ENCODE measurements at places on chromosomes 13 and 19. TPM values are rescaled to one million over a fixed set of nuclear protein-coding genes. Genes with fewer than 3 reads are reported as not detected.

Gene GNG14
- 0.85 TPM for total RNA-seq

DNA sequence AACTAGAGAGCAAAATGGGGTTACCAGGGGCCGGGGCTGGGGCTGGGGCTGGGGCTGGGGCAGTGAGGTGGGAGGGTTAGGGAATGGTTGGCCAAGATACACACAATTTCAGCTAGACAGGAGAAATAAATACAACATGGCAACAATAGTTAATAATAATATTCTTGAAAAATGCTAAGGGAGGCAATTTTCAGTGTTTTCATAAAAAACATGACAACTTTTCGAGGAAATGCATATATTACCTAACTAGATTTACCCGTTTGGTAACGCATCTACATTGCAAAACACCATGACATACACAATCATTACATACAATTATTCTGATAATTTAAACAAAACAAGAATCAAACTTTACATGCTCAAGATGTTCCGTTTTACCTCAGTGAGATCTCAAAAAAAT lies 12.2 kb downstream of the RFPL4AL1 start:
- H3K4me1 ChIP-seq, result no peaks in the 10 kb centered on the region
- H3K27ac ChIP-seq, result no peak overlapping the region
- no peak for DNase-seq
- H3K27me3 ChIP-seq, result no peaks in the 10 kb centered on the region
- H3K4me3 ChIP-seq, result no peak overlapping the region

DNA sequence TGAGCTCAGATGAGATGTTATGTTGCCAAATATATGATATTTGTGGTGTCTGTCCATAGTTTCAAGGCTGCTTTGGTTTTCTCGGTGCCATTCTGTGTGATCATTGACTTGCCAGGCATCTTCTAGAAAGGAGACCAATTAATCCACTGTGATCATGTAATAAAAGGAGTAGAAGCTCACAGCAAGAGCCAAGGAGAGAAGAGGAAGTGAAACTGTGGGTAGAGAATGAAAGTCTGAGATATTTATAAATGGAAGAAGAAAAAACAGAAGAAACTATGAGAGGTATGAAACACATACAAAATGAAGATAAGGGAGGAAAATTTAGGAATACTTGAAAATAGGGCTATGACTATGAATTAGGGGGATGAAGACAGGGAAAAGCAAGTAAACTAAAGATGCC lies 11.1 kb upstream of the ZNF613 start:
- H3K27ac ChIP-seq, result no peak overlapping the region
- no peak for DNase-seq
- no peak overlapping the region for H3K4me3 ChIP-seq

Gene ZNF493
- 33.0 TPM for total RNA-seq

DNA sequence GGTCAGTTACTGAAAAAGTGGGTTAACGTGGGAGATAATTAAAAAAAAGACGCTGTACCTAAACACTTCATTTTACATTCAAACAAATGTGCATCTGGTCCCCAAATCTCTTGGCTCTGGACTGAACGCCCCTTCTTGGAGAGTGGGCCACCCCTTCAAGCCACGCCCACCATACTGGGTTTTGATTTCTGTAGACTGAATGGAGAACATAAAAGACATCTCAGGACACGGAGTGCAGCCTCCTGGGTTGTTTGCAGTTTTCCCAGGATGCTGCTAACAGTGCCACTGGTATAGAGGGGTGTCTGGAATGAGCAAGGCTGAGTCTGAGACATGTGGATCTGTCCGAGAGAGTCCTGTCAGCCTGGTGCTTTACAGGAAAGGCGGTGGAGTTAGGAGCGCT lies 10.6 kb downstream of the TFDP1 start:
- no peak overlapping the region for H3K4me3 ChIP-seq
- peaks cover 42% of the 10 kb centered on the region for H3K36me3 ChIP-seq
- no peak overlapping the region for H3K27ac ChIP-seq
- DNase-seq, result no peak
- H3K27me3 ChIP-seq, result no peaks in the 10 kb centered on the region

Measured in type B pancreatic cell (in vitro differentiated cells).